ENCODE measurements at places on chromosomes 13 and 19.

- DNase-seq, result no peak
Measured at GRCh38 chr13:108313382-108313781, 43.9 kb downstream of the TNFSF13B start.

- no peak for DNase-seq
Measured at GRCh38 chr19:14078411-14078810, 5.8 kb downstream of the MISP3 start.

DNA sequence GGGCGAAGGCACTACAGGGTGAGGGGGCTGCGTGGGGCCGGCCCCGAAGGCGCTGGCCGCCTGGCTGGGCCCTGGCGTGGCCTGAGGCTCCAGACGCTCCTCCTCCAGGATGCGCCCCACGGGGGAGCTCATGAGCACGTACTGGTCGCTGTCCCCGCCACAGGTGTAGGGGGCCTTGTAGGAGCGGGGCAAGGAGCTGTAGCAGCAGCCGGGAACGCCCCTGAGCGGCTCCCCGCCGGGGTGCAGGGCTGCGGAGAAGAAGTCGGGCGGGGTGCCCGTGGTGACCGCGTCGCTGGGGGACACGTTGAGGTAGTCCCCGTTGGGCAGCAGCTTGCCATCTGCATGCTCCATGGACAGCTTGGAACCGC lies 3.0 kb downstream of the IRS2 start:
- DNase-seq, result no peak

GRCh38 chr19:8421484-8422461 lies 8.7 kb downstream of the MARCHF2 start:
- no peak for DNase-seq

DNA sequence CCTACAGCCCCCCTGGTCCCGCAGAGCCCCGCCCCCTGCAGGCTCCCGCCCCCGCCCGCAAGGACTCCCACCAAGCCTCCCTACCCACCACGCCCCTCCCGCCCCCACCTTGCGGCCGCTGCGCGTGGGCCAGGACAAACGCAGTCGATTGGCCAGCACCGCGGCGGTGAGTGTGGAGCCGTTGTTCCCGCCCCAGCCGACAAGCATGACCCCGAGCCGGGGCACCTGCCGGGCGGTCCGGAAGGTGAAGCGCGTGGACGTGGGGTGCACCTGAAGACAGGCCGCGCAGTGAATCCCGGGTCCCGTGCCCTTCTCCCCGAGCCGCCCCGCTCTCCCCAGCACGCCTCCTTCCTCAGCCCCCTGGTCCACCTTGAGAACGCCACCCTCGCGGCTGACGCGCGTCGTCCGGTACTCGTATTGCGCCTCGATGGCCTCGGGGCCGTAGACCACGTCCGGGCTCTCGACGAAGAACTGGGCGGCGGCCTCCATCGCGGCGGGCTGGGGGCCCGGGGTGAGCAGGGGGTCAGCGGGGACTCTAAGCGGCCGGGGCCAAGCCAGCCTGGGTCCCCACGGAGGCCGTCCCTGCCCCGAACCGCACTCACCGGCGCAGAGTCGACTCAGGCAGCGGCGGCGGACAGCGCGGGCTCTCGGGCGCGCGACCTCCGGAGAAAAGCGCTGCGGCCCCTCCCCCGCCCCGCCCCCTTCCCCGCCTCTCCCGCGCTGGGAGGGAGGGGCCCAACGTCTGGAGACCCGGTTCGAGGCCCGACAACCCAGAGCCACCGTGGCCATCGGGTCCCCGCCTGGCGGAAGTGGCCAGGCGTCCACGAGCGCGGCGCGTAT lies at the start of gene ISYNA1:
Gene ISYNA1, minus strand, starts transcription at position 643 of the 840 bp plus-strand sequence. Its CDS starts 154 bp downstream, at position 489.
- DNase-seq, result no peak

GRCh38 chr19:42095814-42096230 lies 19.9 kb downstream of the ZNF574 start:
- no peak for DNase-seq

DNA sequence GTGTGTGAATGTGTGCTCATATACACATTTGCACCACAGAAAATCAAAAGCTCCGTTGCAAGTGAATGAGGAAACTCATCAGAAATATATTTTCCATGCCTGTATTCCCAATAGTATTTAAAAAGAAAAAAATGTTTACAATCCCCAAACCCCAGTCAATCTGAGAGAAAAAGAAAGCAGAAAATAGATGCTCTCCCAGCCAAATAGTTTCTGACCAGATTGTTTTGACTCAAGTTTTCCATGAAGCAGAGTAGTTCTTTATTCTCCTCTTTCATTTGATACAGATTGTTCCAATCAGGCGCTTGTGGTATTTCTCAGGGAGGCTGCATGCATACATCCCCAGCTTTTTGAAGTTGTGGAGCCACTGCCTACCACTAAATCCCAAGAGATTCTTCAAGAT lies 110.6 kb downstream of the STARD13 start:
- peak; percentile 68 for DNase-seq

DNA sequence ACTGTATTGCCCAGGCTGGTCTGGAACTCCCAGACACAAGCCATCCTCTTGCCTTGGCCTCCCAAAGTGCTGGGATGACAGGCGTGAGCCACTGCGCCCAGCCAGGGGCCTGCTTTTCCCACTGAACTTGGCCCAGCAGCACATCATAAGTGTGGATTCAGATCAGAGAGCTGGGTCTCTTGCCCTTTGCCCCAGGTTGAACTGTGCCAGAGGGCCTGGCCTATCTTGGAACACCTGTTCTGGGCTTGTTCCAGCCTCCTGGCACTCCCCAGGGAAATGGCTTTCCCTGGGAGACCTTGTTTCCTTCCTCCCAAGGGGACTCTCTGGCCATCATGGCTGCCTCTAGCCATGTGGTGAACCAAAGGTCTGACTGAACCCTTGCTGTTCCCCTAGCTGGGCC lies 3.4 kb downstream of the CC2D1A start:
- DNase-seq, result no peak

DNA sequence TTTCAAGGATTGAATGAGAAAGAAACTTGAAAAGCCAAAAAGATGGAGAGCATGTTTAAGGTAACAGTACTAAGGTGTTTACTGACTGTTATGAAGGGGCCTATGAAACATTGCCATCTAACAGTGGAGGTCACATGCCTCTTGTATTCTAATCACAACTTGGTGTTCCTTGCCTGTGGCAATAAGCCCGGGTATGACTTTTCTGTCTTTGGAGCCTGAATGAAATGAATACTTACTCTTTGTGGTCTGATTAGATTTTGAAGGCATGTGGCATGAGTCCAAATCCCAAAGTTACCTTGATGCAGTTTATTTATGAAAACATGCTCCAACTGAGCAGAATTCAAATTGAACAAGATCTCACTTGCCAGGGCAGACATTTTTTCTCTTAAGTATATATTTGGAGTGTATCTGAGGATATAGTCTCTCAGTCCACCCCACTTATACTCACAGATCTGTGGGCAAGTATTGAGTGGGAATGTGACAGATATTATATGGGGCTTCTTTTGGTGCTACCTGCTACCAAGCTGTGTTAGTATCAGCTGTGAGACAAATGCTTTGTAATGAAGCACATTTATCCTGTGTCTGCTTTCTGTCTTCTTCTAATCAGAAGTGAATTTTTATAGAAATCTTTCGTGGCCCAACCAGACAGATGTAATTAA lies 67.5 kb downstream of the B3GLCT start:
- no peak for DNase-seq

DNA sequence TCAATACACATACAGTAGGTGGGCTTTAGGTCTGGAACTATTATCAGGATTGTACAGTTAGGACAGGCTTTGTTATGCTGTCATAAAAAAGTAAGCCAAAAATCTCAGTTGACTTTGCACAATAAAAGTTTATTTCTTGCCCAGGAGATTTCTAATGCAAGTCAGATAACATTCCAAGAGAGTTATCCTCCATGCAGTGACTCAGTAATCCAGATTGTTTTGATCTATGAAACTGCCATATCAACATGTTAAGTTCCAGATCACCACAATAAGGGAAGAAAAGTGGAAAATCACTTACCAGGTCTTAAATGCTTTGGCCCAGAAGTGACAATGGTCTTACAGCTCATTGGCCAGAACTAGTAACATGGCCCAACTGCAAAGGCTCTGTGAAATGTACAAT lies 636.2 kb upstream of the KLF12 start:
- DNase-seq, result no peak

GRCh38 chr13:105841286-105841685 lies 694.2 kb downstream of the EFNB2 start:
- no peak for DNase-seq

DNA sequence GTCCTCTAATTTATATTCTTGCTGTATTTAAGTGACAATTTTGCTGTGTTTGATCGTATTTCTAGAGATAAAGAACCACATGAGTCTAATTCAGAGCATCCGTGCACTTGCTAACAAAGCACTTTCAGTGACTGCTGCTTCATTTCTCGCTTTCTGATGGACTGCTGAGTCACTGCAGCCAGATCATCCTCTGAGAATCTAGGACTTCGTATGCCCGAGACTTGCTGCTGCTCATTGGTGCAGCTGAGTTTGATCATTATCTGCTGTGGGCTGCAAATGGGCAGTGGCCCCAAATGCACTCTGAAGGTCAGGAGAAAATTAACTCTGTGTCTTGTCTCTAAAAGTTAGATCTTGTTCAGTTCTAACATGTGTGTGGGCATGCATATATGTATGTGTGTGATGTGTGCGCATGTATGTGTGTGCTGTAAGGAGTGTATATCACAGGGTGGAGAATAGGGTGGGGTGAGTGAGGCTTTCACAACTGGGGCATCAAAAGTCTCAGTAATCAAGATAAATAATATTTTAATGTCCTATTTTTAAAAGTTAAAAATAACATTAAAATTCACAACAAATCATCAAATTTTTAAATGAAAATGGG lies 342.6 kb downstream of the MTUS2 start:
- no peak for DNase-seq

DNA sequence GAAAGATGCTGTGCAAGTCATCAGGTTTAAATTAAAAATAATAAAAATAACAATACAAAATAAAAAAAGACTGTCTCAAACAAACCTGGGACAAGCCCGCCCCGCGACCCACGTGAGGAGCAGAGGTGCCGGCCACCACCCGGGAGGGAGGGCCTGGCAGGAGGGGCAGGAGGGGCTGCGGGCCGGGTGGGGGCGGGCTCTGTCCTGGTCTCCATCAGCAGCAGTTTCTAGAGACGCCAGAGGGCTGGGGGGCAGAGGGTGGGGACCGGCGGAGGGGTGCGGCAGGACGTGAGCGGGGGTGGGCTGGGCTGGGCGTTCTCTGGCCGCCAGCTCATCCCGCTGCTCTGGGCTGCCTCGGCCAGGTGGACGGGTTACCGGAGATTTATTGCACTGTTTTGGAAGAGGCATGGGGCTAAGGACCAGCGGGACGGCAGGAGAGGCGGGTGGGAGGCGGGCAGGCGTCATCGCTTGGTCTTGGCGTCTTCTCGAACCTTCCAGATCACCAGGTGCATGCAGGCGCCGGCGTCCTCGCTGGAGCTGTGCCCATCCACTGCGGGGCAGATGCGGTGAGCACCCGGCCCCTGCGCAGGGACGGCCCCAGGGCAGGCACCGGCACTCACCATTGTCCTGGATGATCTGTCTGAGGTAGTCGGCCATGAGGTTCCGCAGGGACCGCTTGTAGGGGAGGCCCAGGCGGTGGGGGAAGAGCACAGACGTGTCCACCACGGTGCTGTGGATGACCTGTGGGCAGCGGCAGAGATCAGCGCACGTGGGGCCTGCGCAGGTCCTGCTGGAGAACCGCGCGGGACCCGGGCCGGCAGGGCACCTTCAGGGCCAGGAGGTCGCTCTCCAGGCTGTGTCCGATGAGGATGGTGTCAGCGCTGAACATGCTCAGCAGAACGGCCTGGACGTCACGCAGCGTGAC lies 3.8 kb upstream of the ATP8B3 start:
- DNase-seq, result no peak

GRCh38 chr13:97526556-97526955 lies 92.6 kb downstream of the RAP2A start:
- DNase-seq, result no peak

DNA sequence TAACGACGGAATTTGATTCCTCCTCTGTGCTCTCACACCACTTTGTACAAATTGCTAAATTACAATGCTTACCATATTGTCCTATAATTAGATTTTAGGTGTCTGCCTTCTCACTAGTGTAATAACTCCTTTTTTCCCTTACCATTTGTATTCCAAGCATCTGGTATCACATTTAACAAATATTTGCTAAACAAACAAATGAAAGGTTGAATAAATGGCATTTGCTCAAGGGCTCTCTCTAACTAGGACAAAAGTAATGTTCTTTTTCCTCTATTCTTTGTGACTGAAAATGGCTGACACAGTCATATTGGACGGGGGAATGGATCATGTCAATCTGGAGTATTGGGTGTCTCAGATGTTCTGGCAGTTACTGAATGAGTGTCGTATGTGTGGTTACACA lies 99.7 kb downstream of the ENOX1 start:
- DNase-seq, result no peak

- DNase-seq, result no peak
Measured at GRCh38 chr19:28436320-28436719, 776.6 kb downstream of the UQCRFS1 start.

GRCh38 chr13:48449656-48450055 lies 36.7 kb upstream of the LPAR6 start:
- DNase-seq, result no peak

GRCh38 chr13:66559093-66559492 lies 671.0 kb downstream of the PCDH9 start:
- DNase-seq, result no peak

DNA sequence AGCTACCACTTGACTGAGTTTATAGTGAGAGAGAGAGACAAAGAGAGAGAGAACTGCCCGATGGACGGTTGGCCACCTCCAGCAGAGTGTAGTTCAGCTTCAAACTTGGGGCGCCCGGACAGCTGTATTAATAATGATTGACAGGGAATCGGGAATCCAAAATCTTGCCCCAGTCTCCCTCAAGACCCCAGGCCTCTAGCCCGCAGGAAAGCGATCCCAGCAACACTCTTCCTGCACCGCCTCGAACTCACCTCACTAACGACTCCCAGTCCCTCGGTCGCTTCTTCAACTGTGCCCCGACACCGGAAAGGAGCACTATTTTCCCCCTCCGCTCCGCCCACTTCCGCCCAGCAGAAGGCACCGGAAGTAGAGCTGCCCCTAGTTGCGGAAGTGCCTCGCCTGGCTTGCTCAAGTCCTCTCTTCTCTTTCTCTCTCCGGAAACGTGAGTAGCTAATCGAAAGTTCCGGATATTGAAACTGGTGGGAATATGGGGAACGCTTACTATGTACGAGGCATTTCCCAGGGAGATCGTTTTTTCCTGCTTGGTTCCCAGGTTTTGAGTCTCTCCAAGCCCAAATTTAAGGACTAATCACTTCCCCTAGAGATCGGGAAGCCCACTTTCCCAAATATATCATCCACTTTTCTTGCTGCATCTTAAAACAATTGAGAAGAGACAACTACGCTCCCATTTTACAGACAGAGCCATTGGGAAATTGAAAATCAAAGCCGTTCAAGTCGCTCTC lies at the start of gene NOSIP:
Gene NOSIP, minus strand, starts transcription at position 293 of the 743 bp plus-strand sequence. CDS start 19,865 bp downstream, outside the sequence.
- peak; percentile 97 for DNase-seq
